Activated CD4-positive, alpha-beta memory T cell treated with anti-CD3 and anti-CD28 coated beads for 36 hours (primary cell): ENCODE measurements at places on chromosomes 3 and 15. TPM values are rescaled to one million over a fixed set of nuclear protein-coding genes. Genes with fewer than 3 reads are reported as not detected.
A peak's percentile ranks its signal among the peaks of the same experiment; 100 is the strongest.

The GOLGA8N gene
- total RNA-seq, result 1.0 TPM

DNA sequence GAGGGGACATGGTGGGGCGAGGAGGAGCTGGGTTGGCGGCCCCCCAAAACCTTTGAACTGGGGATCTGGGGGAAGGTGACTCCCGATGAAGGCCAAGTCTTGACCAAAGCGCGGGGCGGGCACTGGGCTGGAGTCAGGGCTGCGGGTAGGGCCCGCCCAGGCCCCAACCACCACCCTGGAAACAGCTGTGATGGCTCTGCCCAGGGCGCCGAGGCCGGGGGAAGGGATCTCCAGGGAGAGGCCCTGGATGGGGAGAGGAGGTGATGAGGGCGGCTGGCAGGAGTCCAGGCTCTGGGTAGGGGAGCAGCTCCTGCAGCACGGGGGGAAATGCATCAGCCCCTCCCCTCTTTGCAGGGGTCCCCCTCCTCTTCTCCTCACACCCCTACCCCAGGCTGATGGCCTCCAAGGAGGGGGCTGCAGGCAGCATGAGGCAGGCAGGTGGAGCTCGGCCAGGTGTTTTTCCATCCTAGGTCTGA lies 5.9 kb upstream of the C15orf39 start:
- no peaks in the 10 kb centered on the region for H3K36me3 ChIP-seq
- H3K27me3 ChIP-seq, result no peaks in the 10 kb centered on the region
- H3K4me3 ChIP-seq, result no peak overlapping the region
- H3K4me1 ChIP-seq, result peaks cover 7% of the 10 kb centered on the region
- DNase-seq, result no peak
- H3K27ac ChIP-seq, result no peak overlapping the region

GRCh38 chr3:64563751-64564150 lies 124.0 kb downstream of the ADAMTS9 start:
- no peak overlapping the region for H3K4me3 ChIP-seq
- DNase-seq, result no peak

- no peaks in the 10 kb centered on the region for H3K36me3 ChIP-seq
- H3K27me3 ChIP-seq, result no peaks in the 10 kb centered on the region
- H3K4me1 ChIP-seq, result no peaks in the 10 kb centered on the region
- H3K27ac ChIP-seq, result no peak overlapping the region
- DNase-seq, result no peak
- H3K4me3 ChIP-seq, result no peak overlapping the region
These were observed 151.3 kb downstream of the CADPS start for GRCh38 chr3:62723914-62724217.

DNA sequence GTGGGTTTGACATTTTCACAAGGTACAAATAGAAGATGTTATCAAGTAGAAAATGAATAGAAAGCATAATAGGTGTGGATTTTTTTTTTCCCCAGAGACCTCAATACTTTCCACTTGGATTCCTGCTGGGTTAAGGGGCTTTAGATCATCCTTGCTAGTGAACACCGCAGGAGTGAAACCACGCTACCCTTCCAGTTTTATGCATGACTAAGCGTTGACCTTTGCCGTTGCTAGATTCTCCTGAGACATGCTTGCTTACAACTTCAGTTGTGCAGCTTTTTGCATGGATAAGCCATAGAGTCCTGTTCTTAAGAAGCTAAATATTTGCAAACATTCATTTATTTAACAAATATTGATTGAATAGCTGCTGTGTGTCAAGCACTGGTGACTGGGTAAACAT lies 299.7 kb upstream of the LMCD1 start:
- no peaks in the 10 kb centered on the region for H3K27me3 ChIP-seq
- H3K36me3 ChIP-seq, result no peaks in the 10 kb centered on the region
- no peak overlapping the region for H3K27ac ChIP-seq
- H3K4me1 ChIP-seq, result no peaks in the 10 kb centered on the region
- no peak overlapping the region for H3K4me3 ChIP-seq

GRCh38 chr3:67419779-67420178 lies 234.6 kb downstream of the SUCLG2 start:
- no peak overlapping the region for H3K4me3 ChIP-seq

The POPDC2 gene
- 2.1 TPM for total RNA-seq

The ARMC8 gene
- 37.7 TPM for total RNA-seq

DNA sequence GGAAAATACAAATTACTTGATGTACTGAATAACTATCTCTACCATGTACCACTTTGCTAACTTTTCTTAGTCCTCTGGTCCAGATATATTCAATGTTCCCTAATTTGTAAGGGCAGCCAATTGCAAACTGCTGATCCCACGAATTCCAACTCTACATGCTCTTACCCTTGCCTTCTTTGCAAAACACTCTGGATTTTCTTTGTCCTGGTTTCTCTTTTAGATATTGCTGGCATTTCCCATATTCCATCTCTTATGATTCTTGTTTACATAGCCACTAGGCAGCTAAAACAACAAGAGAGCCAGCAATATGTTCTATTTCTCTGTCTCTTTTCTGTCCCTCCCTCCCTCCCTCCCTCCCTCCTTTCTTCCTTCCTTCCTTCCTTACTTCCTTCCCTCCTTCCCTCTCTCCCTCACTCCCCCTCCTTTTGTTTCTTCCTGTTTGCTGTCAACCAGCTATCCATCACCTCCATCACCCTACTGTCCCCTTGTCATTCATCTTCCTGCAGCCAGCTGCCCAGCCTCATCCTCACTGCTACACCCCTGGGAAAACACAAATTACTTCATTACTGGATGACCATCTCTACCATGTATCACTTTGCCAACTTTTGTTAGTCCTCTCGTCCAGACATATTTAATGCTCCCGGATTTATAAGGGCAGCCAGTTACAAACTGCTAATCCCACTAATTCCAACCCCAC lies 33.8 kb downstream of the SETMAR start:
- H3K36me3 ChIP-seq, result no peaks in the 10 kb centered on the region
- H3K27me3 ChIP-seq, result no peaks in the 10 kb centered on the region
- H3K4me3 ChIP-seq, result no peak overlapping the region
- no peak for DNase-seq
- no peaks in the 10 kb centered on the region for H3K4me1 ChIP-seq
- H3K27ac ChIP-seq, result no peak overlapping the region

The KBTBD8 gene
- total RNA-seq, result 13.5 TPM

The EXD1 gene
- total RNA-seq, result not detected

The DAZL gene
- total RNA-seq, result not detected

DNA sequence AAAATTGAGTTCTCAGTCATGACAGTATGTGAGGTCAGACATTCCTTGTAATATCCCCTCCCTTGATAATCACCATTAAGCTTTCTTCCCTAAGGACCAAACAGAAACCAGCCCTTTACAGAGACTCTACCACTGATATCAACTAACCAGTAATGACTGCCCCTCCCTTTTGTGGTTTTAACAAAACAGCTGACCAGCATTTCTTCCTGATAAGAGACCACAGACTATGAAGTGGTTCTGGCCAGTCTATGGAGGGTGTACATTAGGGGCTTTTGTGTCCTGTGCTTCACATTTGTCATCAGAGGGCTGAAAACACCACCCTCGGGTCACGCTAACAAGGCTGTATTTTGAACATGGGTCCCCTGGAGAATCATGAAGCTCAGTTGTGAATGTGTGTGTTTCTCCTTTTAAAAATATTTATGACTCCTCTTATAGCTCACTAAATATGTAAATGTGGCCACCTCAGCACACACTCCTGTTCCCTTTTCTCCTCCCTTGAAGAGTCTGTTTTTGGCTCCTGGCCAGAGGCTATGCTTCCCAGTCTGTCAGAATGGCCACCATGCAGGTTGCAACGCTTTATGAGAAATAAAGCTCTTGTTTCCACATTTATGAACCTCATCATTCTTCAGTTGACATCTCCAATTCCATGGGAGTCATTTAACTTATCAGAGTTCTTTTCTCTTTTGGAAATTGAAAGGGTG lies 239.3 kb downstream of the CPNE4 start:
- H3K4me3 ChIP-seq, result no peak overlapping the region
- no peak for DNase-seq
- peaks cover 8% of the 10 kb centered on the region for H3K4me1 ChIP-seq
- no peak overlapping the region for H3K27ac ChIP-seq
- H3K27me3 ChIP-seq, result peaks cover 13% of the 10 kb centered on the region

The IL5RA gene
- 0.15 TPM for total RNA-seq

DNA sequence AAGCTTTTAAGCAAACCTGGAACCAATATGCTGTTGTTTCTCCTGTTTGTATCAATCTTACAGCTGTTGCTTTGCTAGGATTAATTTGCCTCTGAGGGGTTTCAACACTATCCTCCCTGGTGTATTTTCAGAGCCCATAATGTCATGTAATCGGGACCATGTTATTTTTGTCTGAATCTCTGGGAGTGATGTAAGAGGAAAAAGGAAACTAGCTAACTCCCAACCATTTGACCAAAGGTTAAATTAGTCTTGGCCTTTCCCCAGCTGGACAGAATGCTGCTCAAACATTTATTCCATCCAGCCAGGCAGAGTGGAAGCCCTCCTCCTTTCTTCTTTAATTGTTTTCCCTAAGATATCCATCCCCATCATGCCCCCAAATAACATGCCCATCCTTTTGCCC lies 142.2 kb downstream of the ALDH1A2 start:
- peaks cover 3% of the 10 kb centered on the region for H3K27me3 ChIP-seq
- H3K4me1 ChIP-seq, result no peaks in the 10 kb centered on the region
- no peak for DNase-seq

DNA sequence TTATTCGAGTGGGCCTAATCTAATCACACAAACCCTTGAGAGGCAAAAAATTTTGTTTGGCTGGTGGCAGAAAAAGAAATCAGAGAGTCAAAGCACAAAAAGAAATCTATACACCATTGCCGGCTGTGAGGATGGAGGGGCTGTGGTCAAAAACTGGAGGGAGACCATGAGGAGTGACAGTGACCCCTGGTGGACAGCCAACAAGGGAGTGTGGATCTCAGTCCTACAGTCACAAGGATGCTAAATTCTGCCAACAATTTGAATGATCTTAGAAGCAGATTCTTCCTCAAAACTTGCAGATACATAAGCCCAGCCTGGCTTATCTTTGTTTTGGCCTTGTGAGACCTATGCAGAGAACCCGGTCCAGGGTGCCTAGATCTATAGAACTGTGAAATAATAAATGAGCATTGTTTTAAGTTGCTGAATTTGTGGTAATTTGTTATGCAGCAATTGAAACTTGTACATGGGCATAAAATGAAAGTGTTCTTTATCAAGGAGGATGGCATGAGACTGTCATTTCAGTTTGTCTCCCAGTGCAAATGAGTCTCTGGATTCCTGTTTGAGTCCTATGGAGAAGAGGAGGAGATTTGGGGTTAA lies 103.0 kb upstream of the ARHGEF26 start:
- no peaks in the 10 kb centered on the region for H3K27me3 ChIP-seq
- no peaks in the 10 kb centered on the region for H3K4me1 ChIP-seq
- no peak overlapping the region for H3K27ac ChIP-seq
- no peak overlapping the region for H3K4me3 ChIP-seq
- H3K36me3 ChIP-seq, result no peaks in the 10 kb centered on the region
- peak; percentile 41 for DNase-seq

The CLDN16 gene
- not detected for total RNA-seq

- H3K36me3 ChIP-seq, result no peaks in the 10 kb centered on the region
- H3K4me1 ChIP-seq, result no peaks in the 10 kb centered on the region
- H3K4me3 ChIP-seq, result no peak overlapping the region
- H3K27me3 ChIP-seq, result no peaks in the 10 kb centered on the region
- H3K27ac ChIP-seq, result no peak overlapping the region
- no peak for DNase-seq
These were observed 120.0 kb downstream of the ATP1B3 start for GRCh38 chr3:141996437-141996836.

The TNNC1 gene
- total RNA-seq, result 4.7 TPM

GRCh38 chr3:185823078-185824044 lies 1.5 kb downstream of the IGF2BP2 start:
- peaks cover 9% of the 10 kb centered on the region for H3K4me1 ChIP-seq
- H3K4me3 ChIP-seq, result peak overlapping the region; percentile 62
- DNase-seq, result peak; percentile 28
- no peaks in the 10 kb centered on the region for H3K36me3 ChIP-seq

DNA sequence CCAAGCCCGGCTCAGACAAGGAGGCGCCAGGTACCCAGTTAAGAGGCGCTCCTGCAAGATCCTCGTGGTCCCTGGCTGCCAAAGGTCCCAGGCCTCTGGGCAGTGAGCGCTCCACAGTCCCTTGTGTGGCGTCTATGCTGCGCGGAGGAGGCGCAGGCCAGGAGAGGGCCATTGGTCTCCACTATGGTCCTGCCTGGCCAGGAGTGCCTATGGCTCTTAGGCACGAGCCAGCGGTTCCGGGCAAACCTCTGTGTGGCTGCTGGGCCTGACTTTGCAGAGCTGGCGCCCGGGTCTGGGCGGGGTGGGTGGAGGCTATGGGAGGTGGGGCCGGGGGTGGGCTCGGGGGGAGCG lies 660 bp upstream of the ADAMTSL3 start:
- no peak overlapping the region for H3K27ac ChIP-seq
- H3K4me3 ChIP-seq, result no peak overlapping the region
- peaks cover 22% of the 10 kb centered on the region for H3K27me3 ChIP-seq
- no peaks in the 10 kb centered on the region for H3K4me1 ChIP-seq
- no peaks in the 10 kb centered on the region for H3K36me3 ChIP-seq

DNA sequence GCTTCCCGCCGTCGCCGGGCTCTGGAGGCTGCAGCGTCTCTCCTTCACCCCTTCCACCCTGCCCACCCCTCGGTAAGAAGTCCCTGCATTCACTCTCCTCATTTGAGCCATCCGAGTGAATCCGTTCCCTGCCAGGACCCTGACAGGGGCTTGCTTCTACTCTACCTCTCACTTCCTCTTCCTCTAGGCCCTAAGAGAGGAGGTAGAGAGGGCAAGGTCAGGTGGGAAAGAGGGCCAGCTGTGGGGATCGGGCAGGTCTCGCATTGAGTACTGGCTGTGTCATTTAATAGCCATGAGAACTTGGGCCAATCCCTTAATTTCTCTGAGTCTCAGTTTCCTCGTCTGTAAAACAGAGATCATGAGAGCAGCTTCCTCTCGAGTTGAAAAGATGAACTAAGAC lies 283.6 kb downstream of the UACA start:
- no peak for DNase-seq

- no peaks in the 10 kb centered on the region for H3K27me3 ChIP-seq
- no peak overlapping the region for H3K4me3 ChIP-seq
- no peaks in the 10 kb centered on the region for H3K36me3 ChIP-seq
- H3K27ac ChIP-seq, result no peak overlapping the region
- no peaks in the 10 kb centered on the region for H3K4me1 ChIP-seq
These were observed 95.2 kb upstream of the ATP11B start for GRCh38 chr3:182698078-182698477.

The MAGEL2 gene
- not detected for total RNA-seq
